ENCODE measurements at places on chromosomes 1 and 21.

- DNase-seq: no peak
Measured at GRCh38 chr1:87119541-87120140, 205.2 kb downstream of the HS2ST1 start.

- peak; percentile 52 for DNase-seq
Measured at GRCh38 chr1:154407198-154408091, 2.3 kb downstream of the IL6R start.

DNA sequence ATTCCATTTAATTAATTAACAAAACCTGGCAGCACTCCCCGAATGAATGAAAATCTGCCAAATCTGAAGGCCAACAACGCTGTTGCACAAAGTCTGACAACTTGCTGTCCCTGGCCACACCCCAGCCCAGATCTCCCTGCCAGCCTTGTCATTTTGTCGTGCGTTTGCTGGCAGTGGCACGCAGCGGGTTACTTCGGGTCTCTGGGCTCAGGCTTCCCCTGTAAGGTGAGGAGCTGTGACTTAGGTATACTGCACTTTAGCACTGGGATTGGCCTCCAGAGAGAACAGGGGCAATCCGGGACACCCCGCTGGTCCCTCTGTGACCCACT lies 34.3 kb upstream of the SIM2 start:
- DNase-seq: no peak

GRCh38 chr21:28821276-28822122 lies 171.2 kb downstream of the LTN1 start:
- no peak for DNase-seq

- no peak for DNase-seq
Measured at GRCh38 chr1:54804471-54805132, 3.5 kb upstream of the TTC22 start.

All from putamen (tissue), 1 donor.